ENCODE measurements at places on chromosomes 12 and 14.
A peak's percentile ranks its signal among the peaks of the same experiment; 100 is the strongest.

DNA sequence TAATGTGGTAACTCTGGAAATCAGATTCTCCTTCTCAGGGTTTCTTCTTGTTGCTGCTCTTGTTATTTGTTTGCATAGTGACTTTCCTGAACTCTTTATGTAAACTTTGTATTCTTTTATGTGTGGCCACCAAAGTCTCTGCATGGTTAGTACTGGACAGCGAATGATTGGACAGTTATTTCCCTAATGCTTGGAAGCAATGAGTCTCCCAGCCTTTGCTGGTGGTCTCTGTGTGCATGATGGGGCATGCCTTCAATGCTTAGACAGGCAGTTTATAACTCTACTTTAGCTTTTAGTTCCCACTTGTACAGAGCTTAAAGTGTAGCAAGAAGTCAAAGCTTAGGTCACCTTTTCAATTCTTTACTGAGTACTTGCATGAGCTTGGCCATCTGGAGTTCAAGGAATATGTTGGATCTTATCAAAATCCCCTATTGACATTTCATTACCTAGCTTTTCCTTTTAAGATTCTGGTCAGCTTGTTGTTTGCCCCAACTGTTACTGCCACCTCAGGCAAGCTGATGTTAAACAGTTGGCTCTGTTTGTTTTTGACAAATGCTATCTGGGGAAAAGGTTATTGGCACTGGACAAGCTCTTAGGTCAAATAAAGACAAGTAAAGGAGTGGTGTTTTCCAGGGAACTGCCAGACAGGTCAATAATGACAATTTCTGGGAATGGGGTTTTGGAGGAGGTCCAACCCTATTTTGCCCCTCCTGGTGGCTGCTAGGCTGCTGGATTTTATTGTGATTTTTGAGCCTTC, 12.3 kb downstream of the CCDC91 start:
- DNase-seq: no peak

DNA sequence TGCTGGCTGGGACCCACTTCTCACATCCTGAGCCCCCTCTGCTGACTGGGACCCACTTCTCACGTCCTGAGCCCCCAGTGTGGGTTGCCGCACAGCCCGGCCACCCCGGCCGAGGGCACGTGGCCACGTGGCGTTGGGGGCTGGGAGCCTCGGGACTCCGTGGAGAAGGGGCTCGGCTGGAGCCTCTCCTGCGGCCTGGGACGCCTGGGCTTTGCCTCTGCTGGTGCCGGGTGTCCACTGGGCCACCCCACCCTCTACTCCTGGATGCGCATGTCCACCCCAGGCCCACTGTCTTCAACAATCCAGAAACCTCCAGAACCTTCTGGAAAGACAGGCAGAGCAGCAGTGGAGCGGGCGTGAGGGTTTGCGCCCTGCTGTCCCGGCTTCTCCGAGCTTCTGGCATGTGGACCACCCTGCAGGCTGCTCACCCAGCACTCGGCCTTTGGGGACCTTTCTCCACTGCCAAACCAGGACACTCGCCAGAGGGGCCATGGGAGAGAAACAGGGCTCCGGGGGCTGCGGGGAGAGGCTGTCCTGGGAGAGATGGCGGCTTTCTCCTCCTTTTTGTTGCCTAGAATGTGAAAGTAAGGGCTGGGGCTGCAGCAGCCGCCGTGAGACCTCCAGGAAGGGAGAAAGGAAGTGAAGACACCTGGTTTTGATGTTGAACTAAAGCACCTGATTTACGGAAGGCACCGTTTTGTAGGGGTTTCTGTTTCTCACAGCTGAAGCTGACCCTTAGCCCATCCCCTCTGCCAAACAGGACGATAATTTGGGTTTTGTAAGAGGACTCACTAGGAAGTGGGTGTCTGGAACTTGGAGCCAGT, 30.0 kb downstream of the NOC4L start:
- DNase-seq: no peak

GRCh38 chr12:115885040-115885690, 392.3 kb downstream of the MED13L start:
- peak; percentile 95 for DNase-seq

DNA sequence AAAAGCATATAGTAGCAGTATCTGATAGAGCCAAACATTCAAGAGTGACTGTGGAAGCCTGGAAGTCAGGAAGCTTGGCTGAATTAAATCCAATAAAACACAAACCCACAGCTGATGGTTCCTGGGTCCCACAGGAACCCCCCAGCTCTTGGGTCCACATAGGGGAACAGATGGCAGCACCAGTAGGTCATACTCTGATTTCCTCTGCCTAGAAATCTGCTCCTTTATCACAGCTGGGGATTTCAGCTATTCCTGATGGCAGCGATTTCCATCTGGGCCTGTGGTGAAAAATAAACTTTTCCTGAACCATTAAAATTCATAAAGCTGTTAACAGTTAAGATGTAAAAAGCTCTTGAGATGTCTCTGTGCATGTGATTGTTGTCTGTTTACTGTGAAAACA, 202.0 kb upstream of the FRMD6 start:
- DNase-seq: no peak

DNA sequence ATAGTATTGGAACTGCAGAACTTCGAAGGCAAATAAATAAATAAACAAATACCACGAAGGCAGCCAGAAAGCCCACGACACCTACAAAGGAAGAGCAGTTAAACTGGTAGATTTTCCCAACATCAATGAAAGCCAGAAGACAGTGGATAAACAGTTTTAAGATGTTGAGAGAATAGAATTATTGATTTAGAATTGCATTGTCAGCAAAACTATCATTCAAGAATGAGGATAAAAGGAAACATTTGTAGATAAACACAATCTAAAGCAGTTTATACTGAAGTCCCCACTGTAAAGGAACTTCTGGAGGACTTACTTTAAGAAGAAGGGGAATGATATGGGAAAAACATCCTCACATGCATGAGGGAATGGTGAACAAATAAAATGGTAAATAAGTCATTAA, 29.5 kb downstream of the CACNA2D4 start:
- DNase-seq: no peak

DNA sequence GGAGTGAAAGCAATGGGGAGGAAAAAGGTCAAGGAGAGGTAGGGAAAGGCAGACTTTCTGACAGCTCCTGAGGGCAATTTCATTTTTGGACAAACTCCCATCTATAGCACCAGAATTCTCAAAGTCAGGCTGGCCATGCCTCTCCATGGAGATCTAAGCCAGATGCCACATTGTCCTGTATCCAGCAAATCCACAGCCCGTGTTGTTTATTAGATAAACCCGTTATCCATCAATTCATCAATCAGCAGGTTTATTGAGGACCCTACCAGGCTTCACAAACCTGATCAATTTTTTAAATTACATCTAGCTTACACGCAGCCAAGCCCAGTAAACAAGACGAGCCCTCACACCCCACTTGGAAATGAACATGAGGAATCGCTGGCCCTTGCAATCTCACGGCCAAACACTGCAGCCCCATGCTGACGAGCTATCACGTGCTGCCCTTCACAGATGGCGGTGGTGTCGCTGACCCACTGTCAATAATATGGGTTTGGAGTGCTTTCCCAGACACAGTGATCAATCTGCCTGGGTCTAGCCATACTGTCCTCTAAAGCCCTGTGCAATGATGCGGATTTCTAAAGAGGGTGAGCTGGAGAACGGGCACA, 332.9 kb downstream of the DPF3 start:
- no peak for DNase-seq

DNA sequence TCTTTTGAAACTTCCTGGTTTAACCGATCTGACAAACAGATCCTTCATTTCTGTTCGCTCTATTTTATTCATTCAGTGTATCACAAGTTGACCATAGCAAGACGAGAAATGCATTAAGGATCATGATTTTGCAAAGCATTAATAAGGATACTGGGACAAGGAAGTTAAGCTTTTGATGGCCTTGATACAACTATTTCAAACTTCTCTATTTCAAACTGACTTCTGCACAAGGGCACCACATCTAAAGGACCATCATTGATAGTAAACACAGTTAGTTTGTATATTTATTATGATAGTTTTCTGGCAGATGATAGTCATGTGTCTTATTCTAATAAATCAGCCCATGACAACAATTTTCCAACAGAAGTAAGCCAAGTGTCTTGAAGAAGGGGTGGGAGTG, 25.8 kb upstream of the PLXNC1 start:
- no peak for DNase-seq

DNA sequence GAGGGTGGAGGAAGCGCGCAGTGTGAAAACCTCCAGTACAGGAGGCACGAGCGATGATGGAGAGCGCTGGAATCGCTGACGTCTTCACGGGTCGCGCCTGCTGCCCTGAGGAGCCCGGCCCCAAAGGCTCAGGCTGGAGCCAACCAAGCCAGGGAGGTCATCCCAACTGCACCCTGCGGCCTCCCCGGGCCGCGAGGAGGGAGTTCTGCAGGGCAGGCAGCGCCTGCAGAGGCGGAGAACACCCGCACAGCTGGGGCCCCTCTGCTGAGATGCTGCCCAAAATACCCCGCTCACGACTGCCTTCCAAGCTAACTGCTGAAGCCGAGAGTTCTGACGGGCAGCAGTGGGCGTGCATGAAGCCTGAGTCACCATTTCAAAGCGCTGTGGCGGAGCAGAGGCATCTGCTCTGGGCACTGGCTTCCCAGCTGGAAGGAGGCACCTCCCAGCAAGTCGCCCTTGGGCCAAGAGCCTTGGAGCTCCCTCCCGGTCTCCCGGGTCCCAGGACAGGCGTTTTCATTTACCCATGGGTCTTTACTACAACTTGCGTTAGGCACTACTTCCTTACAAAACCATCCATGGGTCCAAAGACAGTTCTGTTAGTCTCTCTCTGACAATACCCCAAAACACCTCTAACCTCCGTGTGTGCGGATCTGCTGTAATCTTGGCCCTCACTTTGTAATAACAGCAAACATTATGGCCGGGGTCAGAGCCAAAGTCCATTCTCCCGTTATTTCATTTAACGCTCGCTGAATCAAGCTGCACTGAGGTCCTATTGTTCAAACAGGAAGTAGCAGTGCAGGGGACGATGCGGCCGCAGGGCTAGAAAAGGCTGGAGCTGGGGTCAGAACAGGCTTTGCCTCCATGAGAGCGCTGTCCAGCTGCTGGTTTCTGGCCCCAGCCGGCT, 60.1 kb upstream of the RIMBP2 start:
- no peak for DNase-seq

DNA sequence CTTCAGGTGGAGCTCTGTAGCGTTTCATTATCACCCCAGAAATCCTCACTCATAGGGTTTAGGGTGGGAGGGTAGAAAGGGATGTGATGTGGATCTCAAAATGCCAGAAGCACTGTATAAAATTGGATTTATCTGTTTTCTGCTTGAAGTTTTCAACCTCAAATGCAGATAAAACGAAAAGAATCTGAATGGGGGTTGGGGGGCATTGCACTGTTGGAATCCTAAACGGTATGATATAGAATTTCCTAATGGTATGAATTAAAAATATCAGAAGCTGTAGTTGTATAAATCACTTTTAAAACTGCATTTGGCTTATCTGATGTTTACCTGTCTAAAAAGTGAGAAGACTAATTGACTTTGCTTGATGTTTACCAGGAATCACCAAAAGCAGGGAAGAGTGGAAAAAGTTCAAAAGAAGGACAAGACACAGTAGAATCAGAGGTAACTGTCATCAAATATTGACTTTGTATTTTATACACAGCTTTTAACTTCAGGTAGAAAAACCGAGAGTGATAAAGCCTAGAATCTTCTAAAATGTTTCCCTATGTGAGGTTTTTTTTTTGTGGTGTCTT, 1.1 kb downstream of the PPP2R5C start:
- no peak for DNase-seq

GRCh38 chr14:95149441-95149840, 7.9 kb downstream of the DICER1 start:
- no peak for DNase-seq

DNA sequence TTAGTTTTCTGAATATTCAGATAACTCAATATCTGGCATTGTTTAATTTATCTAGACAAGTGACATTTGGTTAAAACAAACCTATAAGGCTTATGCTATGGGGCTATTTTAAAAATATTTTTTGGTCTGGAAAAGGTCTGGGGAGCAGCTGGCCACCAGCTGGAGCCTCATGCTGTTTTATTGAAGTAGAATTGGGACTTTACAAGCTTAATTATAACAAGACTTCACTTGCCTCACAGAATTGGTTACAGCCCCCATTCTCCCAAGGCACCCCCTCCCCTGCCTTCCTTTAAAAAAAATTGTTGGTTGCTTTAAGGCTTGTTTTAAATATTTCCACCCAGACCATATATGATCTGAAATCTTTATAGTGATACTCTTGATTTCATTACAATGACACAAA, 453.9 kb downstream of the ADAMTS20 start:
- no peak for DNase-seq

DNA sequence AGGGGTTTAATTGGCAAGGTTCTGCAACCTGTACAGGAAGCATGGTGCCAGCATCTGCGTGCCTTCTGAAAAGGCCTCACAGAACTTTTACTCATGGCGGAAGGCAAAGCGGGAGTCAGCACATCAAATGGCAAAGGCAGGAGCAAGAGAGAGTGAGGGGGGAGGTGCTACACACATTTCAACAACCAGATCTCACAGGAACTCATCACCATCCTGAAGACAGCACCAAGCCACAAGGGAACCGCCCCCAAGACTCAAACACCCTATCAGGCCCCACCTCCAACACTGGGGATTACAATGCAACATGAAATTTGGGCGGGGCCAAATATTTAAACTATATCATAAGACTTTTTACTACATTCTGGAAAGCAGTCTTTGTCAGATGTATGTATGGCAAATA, 38.0 kb upstream of the FKBP4 start:
- DNase-seq: no peak

- no peak for DNase-seq
Measured at GRCh38 chr14:28012629-28013415, 753.8 kb upstream of the FOXG1 start.

DNA sequence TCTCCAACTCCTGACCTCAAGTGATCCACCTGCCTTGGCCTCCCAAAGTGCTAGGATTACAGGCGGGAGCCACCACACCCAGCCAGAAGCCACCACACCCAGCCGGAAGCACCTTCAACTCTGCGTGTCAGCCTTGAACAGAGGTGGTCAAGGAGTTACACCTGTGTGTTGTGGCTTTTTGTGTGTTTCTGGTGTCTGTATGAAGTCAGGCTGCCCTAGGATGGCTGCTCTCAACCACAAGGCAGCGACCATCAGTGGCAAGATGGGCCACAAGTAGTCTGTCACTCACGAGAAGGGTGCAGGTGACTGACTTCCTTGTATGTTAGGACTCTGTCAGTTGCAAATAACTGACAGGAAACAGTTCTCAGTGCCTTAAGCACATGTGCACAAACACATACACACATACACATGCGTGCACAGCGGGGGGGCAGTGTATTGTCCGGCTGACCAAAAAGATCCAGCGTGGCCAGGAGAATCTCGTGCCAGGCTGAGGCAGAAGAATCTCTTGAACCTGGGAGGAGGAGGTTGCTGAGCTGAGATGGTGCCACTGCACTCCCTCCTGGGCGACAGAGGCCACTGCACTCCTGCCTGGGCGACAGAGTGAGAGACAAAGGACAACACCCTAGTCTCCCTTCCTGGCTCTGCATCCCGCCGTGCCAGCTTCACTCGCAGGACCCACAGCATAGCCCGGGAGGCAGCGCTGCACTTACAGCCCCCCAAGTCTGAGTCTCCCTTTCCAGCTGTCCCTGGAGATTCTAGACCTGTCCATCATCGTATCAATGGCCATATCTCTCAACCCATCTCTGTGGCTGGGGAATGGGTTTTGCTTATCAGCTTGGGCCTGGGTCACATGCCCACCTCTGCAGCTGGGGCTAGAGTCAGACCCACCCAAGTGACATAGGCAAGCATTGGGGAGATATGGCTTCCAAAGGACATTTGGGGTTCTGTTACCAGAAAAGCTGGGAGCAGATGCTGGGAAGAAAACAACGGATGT, 13.7 kb downstream of the P2RX4 start:
- peak; percentile 14 for DNase-seq

Measured in NCI-H1417 (cell line).